ENCODE measurements at places on chromosomes 13 and 19.

DNA sequence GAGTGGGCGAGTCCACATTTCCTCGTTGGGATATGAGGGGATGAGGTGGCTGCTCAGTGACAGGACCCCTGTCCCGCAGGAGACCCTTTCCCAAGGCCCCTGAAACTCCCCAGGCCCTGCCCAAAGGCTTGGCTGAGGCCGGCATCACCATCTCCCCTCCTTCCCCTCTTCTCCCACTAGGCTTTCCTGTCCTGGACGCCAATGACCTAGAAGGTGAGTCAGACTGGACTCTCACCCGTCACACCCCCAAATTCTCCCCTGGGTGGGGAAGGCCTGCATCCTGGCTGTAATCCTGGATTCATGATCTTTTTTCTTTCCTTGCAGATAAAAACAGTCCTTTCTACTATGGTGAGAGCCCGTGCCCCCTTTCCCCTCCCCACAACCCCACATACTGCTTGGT is 5.3 kb downstream of the FXYD3 start:
- DNase-seq: no peak

DNA sequence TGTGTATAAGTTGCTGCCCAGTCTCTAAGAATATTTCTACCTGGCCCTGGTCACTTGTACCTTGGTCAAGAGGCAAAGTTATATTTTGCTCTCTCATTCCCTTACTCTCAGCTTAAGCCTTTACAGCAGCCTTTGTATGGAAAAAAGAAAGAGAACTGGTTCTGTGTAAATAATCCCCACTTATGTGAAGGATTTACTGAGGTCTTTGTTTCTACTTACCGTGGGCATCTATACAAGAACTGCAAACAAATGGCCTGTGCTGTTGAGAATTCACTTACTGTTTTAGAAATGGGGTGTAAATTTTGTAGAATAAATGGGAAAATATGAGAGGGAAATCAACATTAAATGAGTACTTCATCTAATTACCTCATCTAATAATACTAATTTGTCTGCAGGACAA is 267.4 kb downstream of the PCDH20 start:
- DNase-seq: no peak

DNA sequence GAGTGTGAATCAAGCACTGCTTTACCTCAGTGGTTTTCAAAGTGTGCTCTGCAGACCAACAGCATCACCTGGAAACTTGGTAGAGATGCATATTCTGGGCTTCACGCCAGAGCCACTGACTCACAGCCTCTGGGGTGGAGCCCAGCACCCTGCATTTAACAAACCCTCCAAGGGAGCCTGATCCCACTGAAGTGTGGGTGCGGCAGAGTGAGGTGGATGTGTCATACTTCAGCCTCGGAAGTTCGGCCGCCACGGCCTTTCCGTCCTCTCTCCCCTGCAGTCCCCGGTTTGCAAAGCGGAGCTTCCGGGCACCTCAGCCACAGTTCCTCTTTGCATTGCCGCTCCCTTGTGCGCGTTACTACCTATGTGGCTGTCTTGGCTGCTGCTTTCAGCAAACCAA is 33.3 kb upstream of the MICU2 start:
- no peak for DNase-seq

- DNase-seq: no peak
These were observed 121.8 kb upstream of the VSTM2B start for GRCh38 chr19:29404015-29404414.

DNA sequence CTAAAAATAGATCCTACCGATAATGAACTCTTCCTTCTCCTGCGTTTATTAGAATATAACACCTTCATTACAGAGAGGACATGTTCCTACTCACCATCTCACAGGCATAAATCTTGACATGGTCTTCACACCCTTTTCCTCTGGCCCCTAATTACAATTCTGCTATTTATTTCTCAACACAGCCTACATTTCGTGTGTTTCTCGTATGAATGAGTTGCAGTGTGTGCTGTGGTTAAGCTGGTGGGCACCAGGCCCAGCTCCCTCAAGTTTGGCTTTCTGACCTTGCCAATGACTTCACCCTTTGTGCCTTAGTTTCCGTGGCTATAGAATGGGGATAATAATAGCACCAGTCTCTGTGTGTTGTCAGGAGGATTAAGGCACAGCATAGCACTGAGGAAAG is 12.3 kb upstream of the KATNAL1 start:
- no peak for DNase-seq

- DNase-seq: no peak
These were observed 18.2 kb downstream of the ZNF121 start for GRCh38 chr19:9565900-9566705.

DNA sequence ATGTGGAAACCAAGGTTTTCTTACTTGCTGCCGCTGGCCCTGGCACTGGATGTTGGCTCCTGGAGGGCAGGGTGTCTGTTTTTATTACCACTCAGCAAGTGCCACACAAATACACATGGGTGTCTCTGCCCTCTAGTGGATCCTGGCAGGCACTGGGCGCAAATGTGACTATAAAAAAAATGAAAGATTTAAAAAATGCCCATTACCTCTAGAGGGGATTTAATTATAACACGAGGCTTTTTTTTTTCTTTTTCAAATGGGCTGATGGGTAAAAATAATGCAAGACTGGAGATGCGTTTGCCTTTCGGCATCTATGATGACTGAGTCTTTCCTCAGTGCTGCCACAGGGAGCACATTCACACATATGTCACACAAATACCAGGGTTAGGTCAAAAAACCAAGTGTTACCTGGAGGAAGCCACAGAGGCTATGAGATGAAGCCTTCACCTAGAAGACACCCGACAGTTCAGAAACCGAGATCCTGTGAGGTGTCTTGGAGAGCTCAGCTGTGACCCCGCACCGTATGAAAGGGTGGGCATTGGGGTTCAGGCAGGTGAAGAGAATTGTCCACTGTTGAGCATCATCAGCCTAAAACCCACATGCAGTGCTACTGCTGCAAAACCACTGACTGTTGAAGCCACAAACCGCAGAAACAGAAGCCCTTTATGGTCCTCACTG is 25.7 kb downstream of the CHAMP1 start:
- no peak for DNase-seq

GRCh38 chr13:50684366-50684765 is 159.1 kb downstream of the DLEU7 start:
- DNase-seq: no peak

GRCh38 chr13:23561261-23561660 is 9.0 kb upstream of the TNFRSF19 start:
- no peak for DNase-seq

DNA sequence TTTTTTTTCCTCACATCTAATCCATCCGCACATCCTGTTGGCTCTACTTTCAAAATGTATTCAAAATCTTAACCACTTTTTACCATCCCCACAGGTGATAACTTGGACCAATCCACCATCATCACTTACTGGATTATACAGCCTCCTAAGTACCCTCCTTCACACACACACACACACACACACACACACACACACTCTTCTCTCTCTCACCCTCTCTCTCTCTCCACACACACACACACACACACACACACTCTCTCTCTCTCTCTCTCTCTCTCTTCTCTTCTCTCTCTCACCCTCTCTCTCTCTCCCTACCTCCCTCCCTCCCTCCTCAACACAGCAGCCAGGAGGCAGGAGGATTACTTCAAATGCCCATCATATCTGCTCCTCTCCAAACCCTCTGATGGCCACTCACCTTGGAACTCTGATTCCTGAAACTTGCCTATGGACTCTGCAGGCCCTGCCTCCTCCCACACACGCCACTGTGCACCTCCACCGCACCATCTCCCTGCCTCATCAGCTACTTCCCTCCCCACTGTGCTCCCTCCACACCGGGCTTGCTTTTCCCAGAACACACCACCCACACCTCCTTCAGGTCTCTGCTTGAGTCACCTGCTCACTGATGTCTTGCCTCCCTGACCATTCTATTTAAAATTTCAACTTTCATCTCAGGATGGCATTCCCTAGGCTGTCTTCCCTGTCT is 39.7 kb downstream of the RCBTB2 start:
- no peak for DNase-seq

GRCh38 chr13:50124536-50125303 is 109.5 kb downstream of the KCNRG start:
- DNase-seq: peak; percentile 93

DNA sequence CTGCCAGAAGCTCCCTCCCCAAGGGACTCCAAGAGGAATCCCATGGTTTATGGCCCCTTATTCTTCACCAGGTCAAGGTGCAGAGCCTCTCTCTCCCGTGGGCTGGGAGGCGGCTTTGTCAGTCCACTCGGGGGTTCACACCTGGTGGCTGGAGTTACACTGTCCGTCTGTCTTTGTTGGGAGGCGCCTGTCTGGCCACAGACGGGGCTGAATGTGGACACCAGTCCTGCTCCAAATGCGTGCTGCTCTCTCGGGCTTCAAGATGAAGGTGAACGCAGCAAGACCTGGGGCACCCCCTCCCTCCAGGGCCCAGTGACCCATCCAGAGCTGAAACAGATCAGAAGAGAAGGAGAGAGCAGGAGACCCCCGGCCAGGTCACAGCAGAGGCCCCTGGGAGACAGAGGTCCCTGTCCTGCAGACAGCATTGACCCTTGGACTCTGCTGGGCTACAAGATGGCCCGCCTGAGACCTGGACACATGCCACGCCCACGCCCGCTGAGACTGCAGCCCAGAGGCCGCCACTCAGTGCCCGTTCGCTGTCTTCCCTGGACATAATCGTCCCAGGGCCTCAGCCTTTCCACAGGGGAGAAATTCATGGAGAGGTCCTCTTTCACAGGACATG is 29.9 kb upstream of the TUBGCP3 start:
- no peak for DNase-seq

DNA sequence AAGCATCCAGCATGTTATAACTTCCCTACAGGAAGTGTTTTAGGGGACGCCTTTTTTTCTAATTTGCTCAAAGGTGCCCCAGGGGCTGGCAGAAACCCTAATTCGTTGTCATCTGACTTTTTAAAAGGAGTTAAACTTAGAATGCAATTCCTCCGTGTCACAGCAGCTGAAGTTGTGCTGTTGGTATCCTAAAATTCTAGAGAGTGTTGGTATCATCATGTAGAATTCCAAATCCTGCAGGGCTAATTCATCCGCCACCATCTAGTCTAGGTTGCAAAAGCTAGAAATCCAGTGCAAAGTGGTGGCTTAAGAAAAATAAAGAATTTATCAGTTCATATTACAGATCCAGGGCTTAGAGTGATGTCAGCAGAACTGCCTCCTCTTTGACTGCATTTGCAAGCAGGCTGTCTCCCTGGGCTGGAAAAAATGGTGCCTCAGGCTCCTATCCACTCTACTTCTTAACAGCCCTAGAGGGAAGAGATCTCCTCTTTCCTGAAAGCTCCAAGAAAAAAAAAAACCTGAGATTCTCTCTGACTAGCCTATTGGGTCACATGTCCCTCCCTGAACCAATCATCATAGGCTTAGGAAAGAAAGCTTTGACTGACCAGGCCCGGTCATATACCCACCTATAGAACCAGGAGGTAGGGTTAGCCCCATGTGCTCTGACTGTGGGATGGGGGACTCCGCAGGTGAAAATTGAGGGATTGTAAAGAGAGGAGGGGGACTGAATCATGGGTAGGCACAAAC is 73.0 kb downstream of the MAP4K1 start:
- no peak for DNase-seq

- DNase-seq: no peak
These were observed 471.5 kb downstream of the TSHZ3 start for GRCh38 chr19:30877661-30878113.

GRCh38 chr13:64674126-64674525 is 2556.0 kb downstream of the PCDH9 start:
- DNase-seq: no peak

DNA sequence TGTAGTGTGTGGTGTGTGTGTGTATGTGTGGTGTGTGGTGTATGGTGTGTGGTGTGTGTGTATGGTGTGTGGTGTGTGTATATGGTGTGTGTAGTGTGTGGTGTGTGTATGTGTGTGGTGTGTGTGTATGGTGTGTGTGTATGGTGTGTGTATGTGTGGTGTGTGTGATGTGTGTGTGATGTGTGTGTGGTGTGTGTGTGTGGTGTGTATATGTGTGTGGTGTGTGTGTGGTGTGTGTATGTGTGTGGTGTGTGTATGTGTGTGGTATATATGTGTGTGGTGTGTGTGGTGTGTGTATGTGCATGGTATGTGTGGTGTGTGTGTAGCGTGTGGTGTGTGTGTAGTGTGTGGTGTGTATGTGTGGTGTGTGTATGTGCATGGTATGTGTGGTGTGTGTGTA is 1.7 kb downstream of the ATP12A start:
- no peak for DNase-seq

DNA sequence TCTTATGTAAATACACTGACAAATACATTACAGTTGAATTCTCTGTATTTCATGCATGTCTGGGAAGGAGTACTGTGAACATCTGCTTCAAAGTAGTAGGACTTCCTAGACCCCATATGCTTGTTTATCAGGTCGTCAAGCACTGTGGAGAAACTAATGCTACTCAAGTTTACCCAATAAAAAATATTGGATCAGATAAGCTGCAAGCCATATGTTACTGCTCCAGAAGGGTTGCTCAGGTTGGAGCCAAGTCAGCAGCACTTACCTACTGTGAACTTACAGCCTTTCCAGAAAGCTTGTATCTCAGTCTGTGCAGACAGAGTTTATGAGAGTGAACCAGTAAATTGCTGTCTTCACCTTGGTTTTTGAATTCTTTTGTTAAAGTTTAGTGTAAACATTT is 36.2 kb downstream of the SLAIN1 start:
- no peak for DNase-seq

- DNase-seq: no peak
These were observed 125.2 kb downstream of the POU4F1 start for GRCh38 chr13:78478183-78478582.

GRCh38 chr13:20394506-20394905 is 131.2 kb downstream of the CRYL1 start:
- DNase-seq: no peak

- no peak for DNase-seq
These were observed 3.1 kb upstream of the KLK3 start for GRCh38 chr19:50851620-50852019.

DNA sequence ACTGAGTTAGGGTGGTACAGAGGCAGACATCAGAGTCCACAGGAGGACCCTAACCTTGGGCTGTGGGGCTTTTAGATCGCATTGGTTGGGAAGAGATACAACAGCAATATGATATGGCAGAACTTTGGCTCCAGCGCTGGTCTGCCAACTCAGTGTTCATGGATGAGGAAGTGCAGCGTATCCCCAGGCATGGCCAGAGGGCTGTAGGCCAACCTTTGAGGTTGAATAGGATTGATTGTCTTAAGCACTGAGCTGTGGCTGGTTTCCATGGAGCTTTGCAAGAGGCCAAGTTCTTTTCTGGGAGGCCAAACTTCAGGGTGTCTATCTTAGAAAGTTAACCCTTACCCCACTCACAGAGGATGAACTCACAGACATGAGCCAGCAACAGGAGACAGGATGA is 144.1 kb upstream of the TMTC4 start:
- DNase-seq: no peak

DNA sequence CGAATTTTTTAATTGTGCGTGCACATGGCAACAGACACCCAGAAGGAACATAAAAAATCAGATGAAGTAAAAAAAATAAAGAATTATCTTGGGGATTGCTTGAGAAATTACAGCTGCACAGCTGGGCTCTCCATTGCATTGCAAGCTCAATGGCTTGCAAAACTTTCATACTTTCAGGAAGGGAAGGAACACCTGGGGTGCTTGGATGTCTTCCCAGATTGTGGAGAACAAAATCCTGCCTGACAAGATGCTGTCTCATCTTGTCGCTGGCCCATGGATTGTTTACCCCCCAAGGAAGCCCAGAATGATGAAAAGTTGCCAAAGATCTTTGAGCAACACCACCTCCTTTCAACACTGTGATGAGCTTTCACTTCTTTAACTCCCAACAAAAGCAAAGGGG is 11.0 kb upstream of the CASP14 start:
- DNase-seq: no peak

Measured in stimulated activated CD4-positive, alpha-beta T cell treated with anti-CD3 and anti-CD28 coated beads, Interleukin-1b, Interleukin-23, amount 100 ng/mL, for 1 hour (primary cell).